ENCODE measurements at places on chromosomes 16 and 17.

- DNase-seq: no peak
These were observed 62.3 kb downstream of the CLEC16A start for GRCh38 chr16:11006656-11007055.

DNA sequence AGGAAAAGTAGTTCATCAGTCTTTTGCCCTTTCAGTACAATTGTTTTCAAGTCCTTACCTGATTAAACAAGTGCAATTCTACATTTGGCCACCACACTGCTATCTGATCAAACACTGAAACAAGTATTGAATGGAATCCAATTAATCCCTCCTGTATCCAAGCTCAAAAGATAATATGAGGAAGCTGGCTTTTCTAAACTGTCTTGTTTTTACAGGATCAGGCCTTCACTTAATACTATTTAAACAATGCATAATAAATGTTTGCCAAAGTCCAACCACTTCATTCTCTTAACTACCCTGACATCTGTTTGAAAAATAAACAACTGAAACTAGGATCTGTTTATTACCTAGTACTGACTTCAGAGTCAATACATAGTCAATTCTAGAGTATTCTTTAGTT, 131.6 kb downstream of the MRTFB start:
- no peak for DNase-seq

- no peak for DNase-seq
These were observed 67.0 kb downstream of the TUBD1 start for GRCh38 chr17:59825533-59826322.

DNA sequence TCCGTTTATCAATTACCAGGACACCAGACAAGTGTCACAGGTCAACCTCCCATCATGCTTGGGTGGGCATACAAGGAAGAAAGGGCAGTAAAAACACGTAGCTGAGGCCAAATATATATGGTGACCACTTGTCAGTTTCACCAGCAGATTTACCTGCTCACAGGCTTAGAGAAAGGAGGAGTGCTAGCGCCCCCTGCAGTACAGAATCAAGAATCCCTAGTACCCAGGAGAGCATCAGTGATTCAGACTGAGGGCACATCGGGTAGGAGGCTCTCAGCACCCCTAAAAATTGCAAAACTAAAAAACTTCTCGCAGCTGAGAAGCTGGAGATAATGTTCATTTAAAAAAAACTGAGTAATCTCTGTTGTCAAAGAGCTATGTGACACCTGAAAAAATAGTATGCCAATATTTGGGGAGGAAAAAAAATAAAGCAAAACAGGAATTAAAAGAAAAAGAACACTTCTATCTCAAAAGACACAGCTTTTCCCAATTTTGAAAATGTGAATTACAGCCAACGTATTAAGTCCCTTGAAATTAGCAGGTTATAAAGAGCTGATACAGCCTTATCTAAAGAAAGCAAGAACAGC, 21.2 kb upstream of the MON1B start:
- DNase-seq: no peak

GRCh38 chr17:81408049-81408448, 12.8 kb downstream of the BAHCC1 start:
- DNase-seq: no peak

GRCh38 chr16:22621586-22622155, 111.0 kb downstream of the NPIPB5 start:
- no peak for DNase-seq

- DNase-seq: no peak
These were observed 169.5 kb upstream of the CHMP6 start for GRCh38 chr17:80822021-80822699.

GRCh38 chr17:60947100-60947499, 269.4 kb downstream of the BCAS3 start:
- no peak for DNase-seq

DNA sequence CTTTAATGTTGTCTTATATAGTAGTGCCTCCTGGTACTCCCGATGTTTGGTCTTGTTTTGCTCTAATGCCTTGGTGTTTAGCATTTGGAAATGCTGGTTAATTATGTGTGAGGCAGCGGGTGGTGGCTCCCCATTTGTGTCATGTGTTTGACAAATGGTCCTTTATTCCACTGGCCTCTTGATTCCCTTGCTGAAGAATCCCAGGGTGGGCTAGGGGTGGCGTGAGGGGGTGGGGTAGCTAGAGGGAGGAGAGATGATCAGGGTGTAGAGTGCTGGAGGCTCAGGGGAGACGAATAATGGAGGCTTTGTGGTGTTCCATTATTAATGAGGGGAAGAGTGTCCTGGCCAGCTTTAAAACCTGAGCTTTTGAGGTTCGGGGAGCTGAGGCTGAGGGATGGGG, 5.4 kb downstream of the DYNLL2 start:
- no peak for DNase-seq

GRCh38 chr16:84735849-84736586, 36.2 kb downstream of the USP10 start:
- no peak for DNase-seq

DNA sequence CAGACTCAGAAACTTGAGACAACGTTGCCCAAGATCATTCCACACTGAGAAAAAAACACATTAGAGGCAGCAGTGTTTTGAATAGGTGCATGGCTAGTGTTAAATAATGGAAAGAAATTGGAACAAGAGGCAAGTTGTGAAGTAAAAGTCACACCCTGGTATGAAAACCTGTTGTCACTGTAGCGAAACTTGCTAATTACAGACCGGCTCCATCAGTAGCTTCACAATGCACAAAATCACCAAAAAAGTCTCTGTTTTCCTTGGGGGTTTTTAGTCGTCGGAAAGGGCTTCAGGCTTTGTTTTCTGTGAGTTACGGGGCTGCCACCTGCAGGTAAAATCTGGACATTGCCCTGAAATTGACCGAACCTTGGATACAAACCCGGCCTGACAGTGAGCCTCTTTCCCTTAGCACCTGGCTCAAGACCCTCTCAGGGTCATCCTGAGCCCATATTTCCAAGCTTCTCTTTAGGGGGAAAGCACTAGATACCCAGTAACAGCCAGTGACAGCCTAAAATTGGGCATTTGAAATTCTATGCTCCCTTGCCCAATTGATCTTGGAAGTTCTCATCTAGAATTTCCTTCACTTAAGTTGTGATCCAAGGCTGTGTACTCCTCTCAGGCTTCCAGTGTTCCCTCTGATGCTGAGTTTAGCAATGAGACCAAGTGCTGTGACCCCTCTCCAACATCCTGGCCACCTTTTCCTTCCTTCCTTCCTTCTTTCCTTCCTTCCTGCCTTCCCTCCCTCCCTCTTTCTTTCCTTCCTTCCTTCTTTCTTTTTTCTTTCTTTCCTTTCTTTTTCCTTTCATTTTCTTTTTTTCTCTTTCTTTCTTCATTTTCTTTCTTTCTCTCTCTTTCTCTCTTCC, 7.2 kb upstream of the GRB2 start:
- DNase-seq: peak; percentile 77

DNA sequence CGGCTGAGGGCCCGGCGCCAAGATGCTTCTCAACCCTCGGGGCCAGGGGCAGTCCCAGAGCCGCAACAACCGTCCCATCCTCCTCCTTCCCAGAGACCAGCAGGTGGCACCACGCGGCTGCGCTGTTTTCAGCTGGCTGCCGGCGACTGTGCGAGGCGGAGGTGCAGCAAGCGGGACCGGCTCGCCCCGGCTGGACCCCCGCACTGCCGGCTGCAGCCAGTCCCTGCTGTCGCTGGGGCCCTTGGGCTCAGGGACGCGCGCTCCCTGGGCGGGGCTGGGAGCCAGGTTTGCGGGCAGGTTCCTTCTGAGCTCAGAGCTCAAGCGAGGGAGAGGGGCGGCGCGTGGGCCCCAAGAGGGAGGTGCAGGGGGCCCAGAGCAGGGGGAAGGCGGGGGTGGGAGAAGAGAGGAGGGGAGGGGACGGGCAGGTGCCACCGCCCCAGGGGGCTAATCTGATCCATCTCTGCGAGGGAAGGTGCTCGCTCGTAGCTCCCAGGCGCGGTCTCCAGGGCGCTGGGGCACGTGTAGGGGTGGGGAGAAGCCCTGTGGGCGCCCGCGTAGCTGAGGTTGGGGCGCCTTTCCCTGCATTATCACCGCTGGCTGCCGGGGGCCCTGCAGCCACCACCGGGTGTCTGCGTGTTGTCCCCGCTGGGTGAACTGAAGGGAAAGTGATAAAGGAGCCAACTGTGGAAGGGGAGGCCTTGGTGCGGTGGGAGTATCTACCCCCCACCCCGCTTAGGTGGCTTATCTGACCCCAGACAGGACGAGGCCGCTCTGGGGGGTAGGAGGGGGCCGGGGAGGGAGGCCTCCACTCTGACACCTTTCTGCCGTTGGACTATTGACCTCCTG, 24.2 kb downstream of the STAT5A start:
- no peak for DNase-seq

GRCh38 chr17:54985476-54985875, 16.9 kb downstream of the STXBP4 start:
- no peak for DNase-seq

DNA sequence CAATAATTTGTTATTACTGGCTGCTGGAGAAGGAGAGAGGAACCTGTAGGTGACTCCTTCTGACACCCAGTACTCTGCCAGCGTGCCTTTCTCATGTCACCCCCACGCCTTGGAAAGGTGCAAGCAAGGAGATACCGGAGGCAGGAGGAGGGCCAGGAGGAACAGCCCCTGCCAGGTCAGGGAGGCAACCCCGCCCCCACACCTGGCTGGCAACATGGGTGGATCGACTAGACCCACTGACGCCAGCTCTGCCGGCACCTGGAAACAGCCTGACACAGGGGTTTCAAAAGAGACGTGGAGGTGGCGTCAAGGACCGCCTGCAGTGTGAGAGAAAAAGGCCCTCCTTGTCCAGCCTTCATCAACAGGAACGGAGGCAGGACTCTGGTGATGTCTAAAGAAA, 62.3 kb downstream of the CYB5B start:
- DNase-seq: no peak

GRCh38 chr16:49799172-49799571, 56.7 kb downstream of the ZNF423 start:
- DNase-seq: no peak

DNA sequence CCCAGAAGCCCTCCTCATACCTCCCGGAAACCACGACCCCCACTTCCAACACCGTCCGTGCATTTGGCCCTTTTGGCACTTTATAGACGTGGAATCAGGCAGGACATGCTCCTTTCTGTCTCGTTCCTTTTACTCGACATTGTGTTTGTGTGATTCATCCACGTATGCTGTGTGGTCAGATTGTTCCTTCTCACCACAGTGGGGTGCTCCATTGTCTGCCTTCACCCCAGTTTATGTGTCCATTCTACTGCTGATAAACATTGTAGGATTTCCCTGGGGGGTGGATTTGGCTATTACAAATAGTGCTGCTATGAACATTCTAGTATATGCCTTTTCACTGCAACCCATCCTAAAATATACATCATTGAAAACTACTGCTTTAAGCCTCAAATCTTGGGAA, 28.9 kb upstream of the RPH3AL start:
- no peak for DNase-seq

DNA sequence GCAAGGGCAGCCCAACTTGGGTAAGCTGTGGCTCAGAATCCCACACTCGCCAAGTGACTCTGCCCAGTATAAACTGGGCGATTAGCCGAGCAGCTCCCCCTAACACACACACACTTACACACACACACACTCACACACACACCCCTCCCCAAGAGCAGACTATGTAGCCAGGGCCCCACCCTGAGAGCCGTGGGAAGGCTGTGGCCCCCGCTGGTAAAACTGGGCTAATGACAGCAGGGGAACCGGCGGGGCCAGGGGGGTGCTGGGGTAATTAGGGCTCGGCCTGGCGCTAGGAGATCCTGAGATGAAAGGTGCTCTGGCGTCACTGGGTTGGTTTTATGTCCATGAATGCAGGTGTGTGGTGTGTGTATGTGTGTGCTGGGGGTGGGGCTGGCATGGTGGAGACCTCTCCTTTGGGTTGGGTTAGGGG, 1.1 kb upstream of the THRA start:
- no peak for DNase-seq

- DNase-seq: no peak
These were observed 1.1 kb downstream of the CD300H start for GRCh38 chr17:74566132-74566753.

DNA sequence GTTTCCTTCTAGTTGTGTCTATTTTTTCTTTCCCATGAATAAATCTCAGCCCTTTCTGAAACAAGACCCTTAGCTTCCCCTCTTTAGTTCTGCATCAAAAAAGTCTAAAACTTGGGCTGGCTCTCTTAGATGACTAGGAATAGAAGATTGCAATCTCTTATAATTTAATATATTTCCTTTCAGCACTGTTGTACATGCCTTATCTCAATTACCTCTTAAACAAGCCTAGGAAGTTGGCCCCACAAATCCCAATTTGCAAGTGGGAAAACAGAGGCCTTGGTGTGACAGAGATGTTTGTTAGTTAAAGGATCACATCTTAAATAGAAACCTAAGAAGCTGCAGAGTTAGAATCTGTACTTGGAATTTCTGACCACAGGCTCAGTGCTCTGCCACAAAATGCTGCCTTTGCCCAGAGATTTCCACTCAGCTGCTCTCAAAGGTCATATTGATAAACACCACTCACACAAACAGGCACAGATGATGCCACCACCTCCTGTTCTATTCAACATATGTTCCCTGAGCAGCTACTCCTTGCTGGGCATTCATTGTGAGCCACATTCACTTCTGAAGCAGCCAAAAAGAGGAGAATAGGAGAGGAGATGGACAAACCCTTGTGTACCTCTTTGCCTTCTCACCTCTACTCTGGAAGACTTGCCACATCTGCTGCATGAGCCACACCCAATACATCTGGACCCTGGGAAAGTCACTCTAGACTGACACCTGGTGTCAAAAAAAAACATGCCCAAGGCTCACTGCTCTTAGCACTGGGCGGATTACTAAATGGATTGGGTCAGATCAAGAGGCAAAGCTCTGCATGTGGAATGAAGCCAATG, 5.5 kb downstream of the CCDC182 start:
- no peak for DNase-seq

- no peak for DNase-seq
These were observed 15.0 kb upstream of the PITPNA start for GRCh38 chr17:1577583-1578013.

DNA sequence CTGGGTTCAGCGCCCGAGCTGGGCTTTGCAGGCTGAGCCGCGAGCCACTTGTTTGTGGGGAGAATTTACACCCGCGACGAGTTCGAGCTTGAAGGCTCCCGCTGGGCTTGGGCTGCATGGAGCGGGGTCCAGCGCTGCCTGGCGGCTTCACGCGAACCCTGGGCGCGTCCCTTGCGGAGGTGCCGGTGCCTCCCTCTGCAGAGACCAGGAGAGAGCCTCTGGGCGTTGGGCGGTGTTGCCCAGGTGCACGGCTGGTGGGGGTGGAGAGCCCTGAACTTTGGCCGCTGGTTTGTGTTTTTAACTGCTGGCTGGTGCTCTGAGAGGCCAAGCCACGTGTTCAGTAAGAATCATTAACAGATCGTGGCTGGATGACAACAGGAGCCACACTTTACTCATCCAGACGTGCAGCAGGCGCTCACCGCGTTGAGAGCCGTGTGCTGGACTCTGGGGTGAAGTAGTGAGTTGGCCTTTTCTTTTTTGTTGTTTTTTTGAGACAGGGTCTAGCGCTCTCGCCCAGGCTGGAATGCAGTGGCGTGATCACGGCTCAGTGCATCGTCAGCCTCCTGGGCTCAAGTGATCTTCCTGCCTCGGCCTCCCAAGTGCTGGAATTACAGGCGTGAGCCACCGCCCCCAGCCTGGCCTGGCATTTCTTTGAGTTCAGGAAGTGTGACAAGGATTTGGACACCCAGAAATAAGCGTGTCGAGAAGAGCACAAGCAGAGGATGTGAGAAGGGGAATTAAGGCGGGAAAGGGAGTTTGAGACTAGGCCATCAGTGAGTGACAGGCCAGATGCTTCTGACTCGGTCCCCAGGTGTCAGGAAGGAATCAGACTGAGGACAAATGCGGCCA, 827 bp downstream of the CDK10 start:
- no peak for DNase-seq

- DNase-seq: no peak
These were observed 14.8 kb downstream of the SNTB2 start for GRCh38 chr16:69201787-69202186.

GRCh38 chr17:3959921-3960601, 4.2 kb downstream of the ATP2A3 start:
- DNase-seq: no peak
